ENCODE measurements at places on chromosomes 4 and X.
A peak's percentile ranks its signal among the peaks of the same experiment; 100 is the strongest.

DNA sequence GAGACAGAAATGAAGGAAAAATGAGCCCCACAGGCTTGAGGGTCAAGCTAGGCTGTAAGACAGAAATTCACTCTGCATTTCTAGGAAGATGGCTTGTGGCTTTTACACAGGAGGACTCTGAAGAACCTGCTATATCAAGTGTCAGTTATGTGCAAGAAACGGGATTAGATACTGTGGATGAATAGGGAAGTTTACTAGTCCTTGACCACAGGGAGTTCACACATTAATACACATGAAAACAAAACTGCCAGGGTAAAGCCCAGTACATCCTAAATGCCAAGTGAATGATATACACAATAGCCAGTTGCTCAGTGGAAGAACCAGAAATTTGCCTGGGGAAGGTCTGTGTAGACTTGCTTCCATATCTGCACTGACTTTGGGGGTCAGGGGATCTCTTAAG is 53.5 kb downstream of the TMEM131L start:
- no peak for DNase-seq

- DNase-seq: no peak
These were observed 300.7 kb upstream of the BOD1L1 start for GRCh38 chr4:13928214-13928613.

DNA sequence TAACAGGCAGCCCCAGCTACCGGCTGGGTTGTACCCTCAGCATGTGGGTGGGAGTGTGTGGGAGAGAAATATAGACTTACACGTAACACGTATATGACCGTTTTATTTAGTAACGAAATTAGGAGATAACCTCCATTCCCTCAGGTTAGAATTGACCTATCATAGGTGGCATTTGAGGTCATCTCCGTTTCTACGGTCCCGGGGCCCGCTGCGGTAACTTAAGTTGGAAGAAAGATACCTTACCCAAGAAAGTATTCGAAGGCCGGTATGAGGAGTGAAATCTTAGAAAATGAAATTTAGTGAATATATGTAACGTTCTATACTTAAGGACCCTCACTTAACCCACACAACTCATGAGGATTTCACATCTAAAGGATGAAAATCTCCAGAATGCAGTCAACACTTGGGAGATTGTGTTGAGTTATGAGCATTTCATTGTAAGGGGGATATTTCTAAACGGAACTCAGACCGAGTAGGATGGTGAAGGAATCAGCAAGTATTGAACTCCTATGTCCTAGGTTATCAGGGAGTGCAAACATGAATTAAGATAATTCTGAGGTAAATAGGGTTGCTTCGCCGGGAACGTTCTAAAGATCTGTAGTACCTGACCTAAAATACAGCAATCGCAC is 891 bp downstream of the CISD2 start:
- DNase-seq: no peak

- no peak for DNase-seq
These were observed 47.2 kb downstream of the NELFA start for GRCh38 chr4:1961563-1961962.

GRCh38 chrX:66007851-66008250 is 32.0 kb downstream of the VSIG4 start:
- no peak for DNase-seq

GRCh38 chrX:41952102-41952501 is 28.7 kb upstream of the CASK start:
- no peak for DNase-seq

GRCh38 chrX:111719426-111720210 is 38.6 kb downstream of the ALG13 start:
- no peak for DNase-seq

- DNase-seq: no peak
These were observed 149.2 kb downstream of the STK32B start for GRCh38 chr4:5200513-5200912.

DNA sequence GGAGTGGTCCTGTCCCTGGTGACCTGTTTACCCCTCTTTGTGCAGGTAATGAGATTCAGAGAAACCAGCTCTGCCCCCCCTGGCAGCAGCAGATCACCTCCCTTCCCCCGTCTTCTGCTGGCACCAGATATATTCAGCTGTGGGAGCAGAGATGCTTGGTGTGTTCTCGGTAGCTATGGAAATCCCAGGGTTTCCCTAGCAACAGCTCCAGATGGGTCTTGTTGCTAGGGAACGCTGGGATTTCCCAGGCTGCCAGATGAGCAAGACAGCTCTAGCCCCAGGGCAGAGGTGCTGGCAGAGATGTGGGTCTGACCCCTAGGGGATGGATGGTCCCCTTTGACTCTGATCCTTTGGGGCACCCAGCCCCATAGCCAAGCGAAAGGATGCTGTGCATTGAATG is 20.2 kb downstream of the CETN2 start:
- no peak for DNase-seq

DNA sequence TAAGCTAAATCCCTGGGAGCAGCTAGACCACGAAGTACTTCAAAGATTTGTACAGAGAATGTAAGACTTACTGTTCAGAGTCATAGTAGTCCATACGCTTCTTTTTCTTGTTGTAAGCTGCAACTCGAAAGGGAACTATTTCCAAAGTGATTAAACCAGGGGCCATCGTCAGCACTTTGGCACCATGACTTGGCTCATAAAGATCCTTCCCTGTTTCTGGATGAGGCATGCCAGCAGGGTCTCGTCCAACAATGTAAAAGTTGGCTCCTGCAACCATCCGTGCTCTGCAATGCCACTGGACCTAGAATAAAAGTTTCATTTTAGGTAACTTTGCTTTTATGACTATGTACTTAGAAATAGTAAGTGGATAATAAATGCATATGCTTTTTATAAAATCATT is 88.5 kb downstream of the PAPSS1 start:
- DNase-seq: no peak

DNA sequence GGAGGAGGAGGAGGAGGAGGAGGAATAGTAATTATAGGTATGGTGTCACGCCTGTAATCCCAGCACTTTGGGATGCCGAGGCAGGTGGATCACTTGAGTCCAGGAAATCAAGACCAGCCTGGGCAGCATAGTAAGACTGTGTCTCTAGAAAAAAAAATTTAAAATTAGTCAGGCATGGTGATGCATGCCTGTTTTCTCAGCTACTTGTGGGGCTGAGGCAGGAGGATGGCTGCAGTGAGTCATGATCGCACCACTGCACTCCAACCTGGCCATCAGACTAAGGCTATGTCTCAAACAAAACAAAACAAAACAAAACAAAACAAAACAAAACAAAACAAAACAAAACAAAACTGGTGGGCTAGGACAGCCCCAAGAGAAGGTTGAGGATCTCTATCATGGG is 3.0 kb downstream of the STARD8 start:
- DNase-seq: no peak

DNA sequence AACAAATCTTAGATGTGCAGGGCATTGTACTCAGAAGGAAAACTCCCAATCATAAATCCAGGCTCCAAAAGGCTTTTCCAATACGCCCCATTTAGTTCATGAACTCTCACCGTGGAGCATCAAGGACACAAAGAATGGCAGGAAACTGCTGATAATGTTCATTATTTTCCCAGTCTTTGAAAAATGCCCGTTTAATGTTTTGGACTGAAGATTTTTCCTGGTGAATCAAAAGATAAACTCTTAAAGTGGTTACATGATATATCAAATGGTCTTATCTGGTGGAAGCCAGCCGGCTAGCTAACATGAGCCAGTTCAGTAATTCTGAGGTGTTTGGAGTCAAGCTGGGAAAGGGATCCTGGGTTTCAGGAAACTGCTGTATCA is 62.1 kb upstream of the AP1S2 start:
- DNase-seq: no peak

DNA sequence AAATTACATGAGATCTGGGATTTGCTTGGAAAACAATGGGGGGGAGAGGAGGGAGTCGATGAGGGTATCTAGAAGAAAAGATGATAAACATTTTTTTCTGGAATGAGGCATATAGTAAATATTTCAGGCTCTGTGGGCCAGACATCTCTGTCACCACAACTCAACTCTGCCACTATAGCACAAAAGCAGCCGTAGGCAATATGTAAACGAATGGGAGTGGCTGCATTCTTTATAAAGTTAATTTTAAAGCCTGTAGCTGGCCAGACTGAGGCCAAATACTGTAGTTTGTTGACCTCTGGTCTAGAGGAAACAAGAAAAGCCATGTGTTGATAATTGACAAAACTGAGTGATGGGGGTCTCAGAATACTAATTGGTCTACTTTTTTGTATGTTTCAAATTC is 14.1 kb upstream of the TCEANC start:
- no peak for DNase-seq

DNA sequence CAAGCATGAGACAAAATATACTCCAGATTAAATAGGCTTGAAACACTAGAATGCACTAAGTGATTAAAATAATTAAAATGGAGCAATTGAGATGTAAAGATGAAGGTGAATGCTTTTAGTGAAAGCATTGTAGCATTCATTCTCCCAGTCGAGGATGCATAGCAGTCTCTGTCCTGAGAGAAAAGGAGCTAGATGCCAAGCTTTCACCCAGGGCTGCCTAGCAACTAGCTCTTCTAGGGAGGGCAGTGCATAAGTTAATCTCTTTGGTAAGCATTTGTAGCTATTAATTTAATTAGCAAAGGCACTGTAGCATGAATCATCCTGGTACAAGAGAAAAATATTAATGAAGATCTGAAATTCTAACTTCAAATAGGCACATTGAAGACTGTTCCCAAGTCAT is 1014.8 kb downstream of the C4orf33 start:
- no peak for DNase-seq

DNA sequence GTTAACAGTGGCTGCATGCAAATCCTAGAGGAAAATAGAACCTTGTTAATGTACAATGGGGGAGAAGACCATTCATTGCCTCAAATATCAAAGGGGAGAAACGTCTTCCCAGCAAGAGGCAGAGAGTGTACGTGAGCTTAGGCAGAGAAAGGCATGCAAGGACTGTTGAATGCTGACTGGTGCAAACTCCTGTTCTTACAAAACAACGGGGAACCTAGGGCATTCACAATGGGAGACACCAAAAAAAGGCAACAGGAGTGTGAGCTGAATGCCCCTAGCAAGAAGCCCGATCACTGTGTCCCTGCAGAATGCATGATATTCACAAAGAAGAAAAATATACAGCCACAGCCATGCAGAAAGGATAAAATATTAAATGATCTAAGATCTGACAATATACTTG is 184.9 kb downstream of the NSUN7 start:
- no peak for DNase-seq

DNA sequence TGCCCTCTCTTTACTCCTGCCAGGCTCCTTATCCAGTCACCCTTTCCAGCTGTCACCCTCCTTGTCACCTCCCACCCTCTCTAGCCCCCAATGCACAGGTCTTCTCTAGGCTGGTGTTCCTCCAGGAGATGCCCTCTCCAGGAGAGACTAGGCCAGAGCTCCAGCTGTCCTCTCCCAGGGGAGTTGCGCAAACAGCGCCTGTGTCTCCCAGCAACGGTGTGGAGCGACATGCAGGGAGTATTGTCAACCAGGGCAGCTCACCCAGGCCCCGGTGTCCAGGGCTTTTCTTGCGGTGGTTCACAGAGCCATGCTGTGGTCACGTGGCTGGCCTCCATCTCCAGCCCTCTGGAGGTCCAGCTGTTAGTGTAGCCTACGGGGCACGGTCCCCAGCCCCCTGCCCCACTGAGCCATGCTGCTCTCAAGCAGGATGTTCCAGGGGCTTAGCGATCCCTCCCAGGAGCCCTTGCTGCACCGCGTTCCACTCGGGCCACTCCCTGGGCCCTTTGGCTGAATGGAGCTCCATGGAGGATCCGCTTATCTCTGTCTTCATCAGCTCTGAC is 34.8 kb downstream of the CCNQ start:
- no peak for DNase-seq

GRCh38 chr4:151659601-151660364 is 101.0 kb downstream of the GATB start:
- DNase-seq: peak; percentile 89

DNA sequence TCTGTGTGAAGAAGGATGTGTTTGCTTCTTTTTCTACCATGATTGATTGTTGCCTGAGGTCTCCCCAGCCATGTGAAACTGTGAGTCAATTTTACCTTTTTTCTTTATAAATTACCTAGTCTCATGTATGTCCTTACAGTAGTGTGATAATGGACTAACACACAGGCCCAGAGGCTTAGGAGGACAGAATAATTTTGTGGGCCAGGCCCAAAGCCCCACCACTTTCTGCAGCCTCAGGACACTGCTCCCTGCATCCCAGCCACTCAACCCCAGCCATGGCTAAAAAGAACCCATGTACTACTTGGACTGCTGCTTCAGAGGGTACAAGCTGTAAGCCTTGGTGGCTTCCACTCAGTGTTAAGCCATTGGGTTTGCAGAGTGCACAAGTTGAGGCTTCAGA is 512.7 kb upstream of the CT83 start:
- no peak for DNase-seq

DNA sequence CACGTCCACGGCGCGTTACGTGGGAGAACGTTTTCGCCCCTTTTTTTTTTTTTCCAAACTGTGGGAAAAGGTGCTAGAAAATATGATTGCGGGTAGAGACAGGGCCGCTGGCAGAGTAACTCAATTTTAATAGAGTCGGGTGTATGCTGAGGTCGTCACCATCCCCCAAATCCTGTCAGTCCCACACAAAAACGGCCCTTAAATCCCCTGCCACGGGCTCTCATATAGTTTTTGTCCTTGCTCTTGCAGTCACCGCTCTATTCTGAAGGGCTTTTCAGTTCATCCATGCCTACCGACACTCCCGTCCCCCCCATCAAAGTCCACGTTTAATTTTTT is 796 bp upstream of the MED14 start:
- DNase-seq: no peak

- DNase-seq: no peak
These were observed 6.6 kb downstream of the MID1IP1 start for GRCh38 chrX:38807873-38808272.

- DNase-seq: no peak
These were observed 120.5 kb downstream of the ADGRL3 start for GRCh38 chr4:61320631-61321030.

DNA sequence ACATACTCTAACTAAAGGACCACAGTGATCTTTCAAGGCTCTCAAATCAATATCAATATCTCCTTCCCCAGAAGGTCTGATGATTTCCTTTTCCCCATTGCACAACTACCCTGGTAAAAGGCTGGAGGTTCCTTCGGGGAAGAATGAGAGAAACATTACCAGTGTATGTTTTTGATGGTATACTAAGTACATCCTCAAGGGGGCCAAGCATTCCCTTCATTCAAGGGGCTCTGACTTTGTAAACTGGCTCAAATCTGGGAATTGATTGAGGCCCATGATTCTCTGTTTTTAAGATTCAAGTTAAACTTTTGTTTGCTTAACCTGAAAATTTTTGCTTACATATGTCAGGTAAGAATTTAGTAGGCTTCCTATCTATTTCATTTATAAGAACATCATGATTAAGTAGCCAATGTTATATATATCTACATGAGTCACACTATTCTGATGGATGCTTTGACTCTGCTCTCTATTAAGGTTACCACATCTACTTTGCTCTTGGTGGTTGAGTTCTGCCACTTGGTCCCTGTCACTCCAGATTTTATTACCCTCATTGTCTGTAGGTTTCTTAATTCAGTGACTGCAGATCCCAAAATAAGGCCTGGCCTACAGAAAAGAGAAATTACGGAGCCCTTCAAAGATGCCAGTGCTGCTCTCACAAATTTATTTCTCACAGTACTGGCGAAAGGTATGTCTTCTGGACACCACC is 16.4 kb upstream of the GUCY1B1 start:
- no peak for DNase-seq

Data from vagina (tissue), 2 donors.